ENCODE measurements at places on chromosomes 5 and 9.

GRCh38 chr5:120297616-120298015, 166.5 kb upstream of the PRR16 start:
- no peak for DNase-seq

- peak; percentile 57 for DNase-seq
Observed at GRCh38 chr5:58460002-58460731, at the start of gene PLK2. PLK2 (minus strand) TSS chr5:58460086; CDS start chr5:58459959, 127 bp downstream.

- no peak for DNase-seq
Observed at GRCh38 chr9:107862323-107862722, 372.8 kb upstream of the KLF4 start.

GRCh38 chr9:131252120-131252519, 24.2 kb downstream of the FAM78A start:
- no peak for DNase-seq

DNA sequence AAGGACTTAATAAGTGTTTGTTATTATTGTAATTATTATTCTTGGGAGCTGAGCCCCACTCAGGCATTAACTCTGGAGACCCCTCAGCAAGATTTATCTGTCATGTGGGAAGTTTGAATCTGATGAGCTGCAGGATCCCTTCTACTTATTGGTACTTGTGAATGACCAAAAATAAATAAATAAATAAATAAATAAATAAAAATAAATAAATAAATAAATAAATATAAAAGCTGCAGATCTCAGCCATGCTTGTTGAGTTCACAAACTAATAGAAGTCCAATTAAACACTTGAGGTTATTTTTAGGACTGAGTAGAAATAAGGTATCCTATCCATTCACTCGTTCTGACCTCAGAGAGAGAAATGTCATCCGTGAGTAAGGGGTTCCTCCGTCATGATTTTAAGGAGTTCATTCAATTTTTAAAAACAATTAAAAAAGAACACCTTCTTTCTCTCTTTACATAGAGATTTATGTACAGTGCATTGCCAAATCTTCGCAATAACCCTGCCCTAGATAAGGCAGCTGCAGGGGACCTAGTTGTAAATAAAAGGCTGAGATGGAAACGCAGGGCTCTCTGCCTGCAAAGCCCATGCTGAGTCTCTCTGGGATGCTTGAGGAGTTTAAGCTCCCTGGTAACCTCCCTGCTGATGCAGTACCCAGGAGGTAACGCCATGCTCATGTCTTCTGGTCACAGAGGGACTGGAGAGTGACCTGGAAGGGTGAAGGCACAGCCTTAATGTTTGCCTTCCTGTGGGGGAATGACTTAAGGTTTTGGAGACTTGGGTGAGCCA, 1.2 kb downstream of the EFCAB9 start:
- no peak for DNase-seq

DNA sequence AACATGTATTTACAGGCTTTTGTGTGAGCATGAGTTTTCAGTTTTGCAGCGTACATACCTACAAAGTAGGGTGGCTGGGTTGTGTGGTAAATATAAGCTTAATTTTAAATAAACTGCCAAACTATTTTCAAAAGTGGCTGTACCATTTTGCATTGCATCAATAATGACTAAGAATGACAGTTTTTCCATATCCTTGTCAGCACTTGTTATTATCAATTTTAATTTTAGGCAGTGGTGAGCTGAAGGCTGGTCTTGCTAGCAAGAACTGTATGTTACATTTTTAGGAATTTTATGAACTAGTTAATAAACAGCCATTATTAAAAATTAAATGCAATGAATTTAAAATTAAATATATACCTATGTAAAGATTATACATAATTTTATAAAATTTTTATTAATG, 6.6 kb downstream of the SNX2 start:
- DNase-seq = no peak

- no peak for DNase-seq
Observed at GRCh38 chr5:142884029-142884428, 113.9 kb downstream of the ARHGAP26 start.

GRCh38 chr5:62208218-62208852, 97.7 kb upstream of the KIF2A start:
- no peak for DNase-seq

DNA sequence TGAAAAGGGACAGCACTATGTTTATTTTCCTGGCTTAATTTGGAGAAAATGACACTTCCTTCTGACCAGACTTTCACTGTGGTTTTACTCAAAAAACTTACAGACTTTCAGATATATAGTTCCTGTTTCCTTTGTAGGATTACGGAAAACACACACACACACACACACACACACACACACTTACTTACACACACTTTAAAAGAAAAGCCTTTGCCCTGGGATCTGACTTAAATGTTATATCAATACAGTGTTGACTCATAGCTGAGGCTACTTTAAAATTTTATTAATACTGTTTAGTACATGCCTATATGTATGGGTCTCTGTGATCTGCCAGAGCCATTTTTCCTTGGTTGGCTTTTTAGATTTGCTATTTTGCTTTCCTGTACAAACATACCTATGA, 758.3 kb downstream of the DNAH5 start:
- DNase-seq = no peak

GRCh38 chr9:86547571-86547970, 193.4 kb upstream of the TUT7 start:
- no peak for DNase-seq

GRCh38 chr9:110178281-110178680, 29.7 kb downstream of the C9orf152 start:
- no peak for DNase-seq

- no peak for DNase-seq
Observed at GRCh38 chr9:107635101-107635802, 145.7 kb upstream of the KLF4 start.

- DNase-seq = no peak
Observed at GRCh38 chr9:110183208-110184145, 24.5 kb downstream of the C9orf152 start.

- DNase-seq = no peak
Observed at GRCh38 chr5:138967791-138968448, 92.8 kb upstream of the LRRTM2 start.

- no peak for DNase-seq
Observed at GRCh38 chr9:137615387-137615871, 3.4 kb upstream of the EHMT1 start.

DNA sequence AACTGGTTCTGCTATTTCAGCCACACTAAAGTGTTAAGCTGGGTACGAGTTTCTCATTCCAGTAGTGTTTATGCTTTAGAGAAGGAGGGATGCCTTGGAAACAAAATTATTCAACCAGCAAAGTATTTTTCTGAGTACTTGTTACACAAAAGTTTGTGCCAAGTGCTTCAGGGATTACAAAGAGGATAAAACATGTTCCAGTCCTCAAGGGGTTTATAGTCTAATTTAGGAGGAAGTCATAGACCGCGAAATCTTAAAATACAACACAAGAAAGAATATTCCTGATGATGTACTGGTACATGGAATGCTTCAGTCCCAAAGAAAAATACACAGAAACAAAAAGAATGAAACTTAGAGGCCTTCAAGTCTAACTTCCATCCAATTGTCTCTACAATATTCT, 85.4 kb upstream of the NR4A3 start:
- DNase-seq = no peak

GRCh38 chr9:115035841-115036612, 81.9 kb downstream of the TNC start:
- DNase-seq = no peak

DNA sequence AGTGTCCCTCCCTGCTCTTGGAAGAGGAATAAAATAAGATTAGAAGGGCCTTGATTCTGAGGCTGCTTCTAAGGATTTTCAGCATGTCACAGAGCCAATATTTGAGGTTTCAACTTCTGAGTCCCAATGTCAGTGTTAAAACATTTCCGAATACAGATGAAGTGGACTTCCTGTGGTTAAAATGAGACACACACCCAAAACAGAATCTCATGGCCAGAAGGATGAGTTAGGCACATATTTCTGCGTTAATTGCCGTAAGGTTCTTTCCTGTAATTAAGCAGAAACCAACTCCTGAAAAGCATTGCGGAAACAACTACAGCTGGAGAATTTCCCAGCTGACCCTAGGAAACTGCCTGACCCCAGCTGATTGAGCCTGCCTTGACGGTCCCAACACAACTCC, 10.4 kb upstream of the ZNF354B start:
- DNase-seq = no peak

GRCh38 chr5:113056988-113057387, 80.4 kb downstream of the DCP2 start:
- no peak for DNase-seq

DNA sequence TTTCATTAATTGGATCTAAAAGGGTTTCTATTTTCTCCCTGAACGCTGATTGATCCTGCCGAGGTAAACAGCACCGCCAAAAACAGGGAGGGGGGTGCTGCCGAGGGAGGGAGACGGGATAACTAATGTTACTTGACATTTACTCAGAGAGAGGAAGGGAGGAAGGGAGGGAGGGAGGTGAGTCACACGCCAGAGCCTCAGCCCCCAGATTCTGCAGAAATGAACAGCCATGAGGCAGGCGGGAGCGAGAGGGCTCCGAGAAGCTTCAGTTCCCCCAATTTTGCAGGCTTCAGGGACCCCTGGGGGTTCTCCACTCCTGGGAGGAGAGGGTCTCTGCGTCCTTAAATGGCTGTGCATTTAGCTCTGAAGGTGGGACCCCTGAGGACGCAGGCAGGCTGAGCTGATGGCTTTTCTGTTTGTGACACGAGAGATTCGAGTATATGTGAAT, 59.1 kb upstream of the IER5L start:
- no peak for DNase-seq

DNA sequence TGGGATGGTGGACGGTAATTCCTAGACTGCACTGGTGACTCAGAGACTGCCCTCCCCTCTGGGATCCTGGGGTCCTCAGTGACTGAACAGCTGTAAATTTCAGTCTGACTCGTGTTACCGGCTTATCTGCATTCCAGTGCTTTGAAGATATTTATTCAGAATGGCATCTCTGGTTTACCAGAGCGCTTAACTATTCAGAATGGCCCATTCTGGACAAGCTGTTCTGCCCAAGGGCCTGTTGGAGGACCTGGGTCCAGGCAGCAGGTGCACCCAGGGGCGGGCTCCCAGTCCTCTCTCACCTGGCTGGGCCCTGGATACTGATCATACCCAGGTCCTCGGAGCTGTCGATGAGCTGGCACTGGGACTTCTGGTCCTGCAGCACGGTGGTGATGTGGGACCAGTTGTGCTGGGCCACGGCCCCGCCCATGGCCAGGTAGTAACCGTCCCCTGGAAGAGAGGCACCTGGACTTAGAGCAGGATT, 48.0 kb downstream of the SARDH start:
- no peak for DNase-seq

- DNase-seq = no peak
Observed at GRCh38 chr9:89464300-89464901, 33.5 kb downstream of the SEMA4D start.

DNA sequence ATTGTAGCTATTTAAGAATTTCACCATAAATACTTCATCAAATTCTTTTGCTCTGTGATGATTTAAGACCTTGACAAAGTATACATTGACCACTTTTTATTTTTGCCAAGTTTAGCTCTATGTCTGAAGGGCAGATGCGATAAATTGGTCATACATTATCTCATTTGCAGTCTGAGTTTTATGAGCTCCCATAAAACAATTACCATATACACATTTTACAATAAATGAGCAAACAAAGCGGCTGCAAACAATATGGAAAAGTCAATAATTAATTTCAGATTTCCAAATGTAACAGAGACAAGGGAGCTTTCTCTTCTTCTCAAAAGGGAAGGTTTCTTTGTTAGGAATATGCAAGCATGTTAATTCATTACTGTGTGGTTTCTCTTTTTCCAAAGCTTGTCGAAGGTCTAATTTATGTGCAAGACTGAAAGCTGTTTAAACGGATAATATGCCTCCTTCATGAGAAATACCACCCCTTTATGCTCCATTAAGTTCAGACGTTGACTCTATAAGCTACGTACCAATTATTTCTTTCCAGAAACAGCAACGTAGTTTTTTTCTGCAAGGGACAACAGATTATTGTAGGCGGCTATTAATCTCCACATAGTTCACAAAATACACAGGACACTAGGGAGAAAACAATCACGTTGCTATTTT, 7.0 kb upstream of the IZUMO3 start:
- DNase-seq = no peak

- DNase-seq = no peak
Observed at GRCh38 chr9:133264235-133264764, 10.7 kb downstream of the ABO start.

DNA sequence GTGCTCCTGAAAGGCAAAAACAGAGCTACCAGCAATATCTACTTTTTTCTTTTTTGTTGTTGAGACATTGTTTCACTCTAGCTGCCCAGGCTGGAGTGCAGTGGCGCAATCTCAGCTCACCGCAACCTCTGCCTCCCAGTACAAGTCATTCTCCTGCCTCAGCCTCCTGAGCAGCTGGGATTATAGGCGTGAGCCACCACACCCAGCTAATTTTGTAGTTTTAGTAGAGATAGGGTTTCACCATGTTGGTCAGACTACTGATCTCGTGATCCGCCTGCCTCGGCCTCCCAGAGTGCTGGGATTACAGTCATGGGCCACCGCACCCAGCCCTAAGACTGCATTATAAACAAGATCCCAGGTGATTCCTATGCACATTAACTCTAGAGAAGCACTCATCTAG, 17.0 kb downstream of the PLPP1 start:
- DNase-seq = no peak

DNA sequence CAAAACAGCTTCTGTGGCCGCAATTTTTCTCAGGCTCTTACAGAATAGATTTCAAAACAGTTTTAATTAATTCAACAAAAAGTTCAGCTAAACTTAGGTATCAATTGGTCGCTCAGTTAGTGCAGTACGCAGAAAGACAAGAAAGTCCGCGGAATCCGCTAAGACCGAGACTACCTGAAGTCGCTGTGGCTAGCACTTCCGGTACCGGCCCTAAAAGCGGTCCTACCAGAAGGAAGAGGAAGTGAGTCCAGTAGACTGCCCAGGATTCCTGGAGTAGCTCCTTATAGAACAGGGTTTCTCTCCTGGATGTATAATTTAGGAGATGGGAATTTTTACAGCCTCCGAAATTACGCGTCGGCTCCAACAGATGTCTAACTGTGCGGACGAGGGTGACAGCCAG, 16.6 kb upstream of the PCDHB2 start:
- DNase-seq = no peak

DNA sequence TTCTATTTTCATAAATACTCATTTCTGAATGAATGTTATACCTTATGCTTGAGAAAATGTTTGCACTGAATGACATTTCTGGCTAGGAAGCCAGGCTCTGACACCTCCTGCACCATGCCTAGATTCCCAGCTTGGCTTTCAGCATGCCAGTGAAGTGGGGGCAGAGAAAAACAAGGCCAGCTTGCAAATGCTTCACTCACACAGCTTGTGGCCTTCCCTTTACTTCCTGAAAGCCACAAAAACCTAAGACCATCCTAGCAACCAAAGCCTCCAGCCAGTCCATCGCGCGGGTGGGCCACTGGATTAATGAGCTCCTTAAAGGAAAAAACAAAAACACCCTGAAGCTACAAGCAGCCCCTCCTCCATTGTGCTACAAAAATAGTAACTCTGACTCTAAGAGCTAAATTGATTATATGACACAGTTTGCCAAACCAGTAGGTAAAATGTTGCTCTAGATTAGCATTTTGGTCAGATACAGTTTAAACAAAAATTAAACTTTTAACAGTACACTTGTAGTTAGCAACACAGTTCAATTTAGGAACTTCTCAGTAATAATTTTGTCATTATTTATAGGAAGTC, 159.9 kb downstream of the TSSK1B start:
- peak; percentile 17 for DNase-seq
